ENCODE measurements at places on chromosomes 12 and 14. TPM values are rescaled to one million over a fixed set of nuclear protein-coding genes. Genes with fewer than 3 reads are reported as not detected.

DNA sequence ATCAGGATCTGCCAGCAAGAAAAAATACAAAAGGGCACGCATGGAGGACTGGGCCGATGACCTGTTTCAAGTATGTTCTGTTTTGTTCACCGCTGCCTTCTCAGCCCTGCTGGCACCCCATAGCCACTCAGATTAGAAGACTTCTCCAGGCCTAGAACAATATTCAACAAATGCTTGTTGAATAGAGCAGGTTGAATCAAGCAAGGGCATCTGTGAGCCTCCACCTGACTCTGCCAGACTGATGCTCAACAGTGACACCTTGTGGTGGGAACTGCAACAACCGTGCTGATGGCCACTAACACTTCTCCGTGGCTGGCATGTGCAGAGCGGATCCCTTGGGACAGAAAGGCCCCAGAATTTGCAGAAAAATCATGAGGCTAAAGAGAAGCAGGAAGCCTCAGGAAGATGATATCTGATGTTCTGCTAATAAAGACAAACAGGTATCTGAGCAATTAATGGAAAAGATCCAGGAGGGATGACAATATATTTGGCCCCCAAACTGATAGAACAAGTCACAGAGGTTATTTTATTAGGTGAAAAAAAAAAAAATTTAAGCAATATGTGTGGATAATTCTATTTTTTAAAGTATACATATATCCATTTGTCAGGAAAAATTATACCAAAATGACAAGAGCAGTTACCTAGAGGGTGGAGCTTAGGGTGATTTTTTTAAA is 114.3 kb downstream of the KSR2 start:
- DNase-seq, result peak; percentile 78

Gene TAS2R46
- total RNA-seq, result 0.82 TPM

Gene TRPV4
- total RNA-seq, result 7.0 TPM

DNA sequence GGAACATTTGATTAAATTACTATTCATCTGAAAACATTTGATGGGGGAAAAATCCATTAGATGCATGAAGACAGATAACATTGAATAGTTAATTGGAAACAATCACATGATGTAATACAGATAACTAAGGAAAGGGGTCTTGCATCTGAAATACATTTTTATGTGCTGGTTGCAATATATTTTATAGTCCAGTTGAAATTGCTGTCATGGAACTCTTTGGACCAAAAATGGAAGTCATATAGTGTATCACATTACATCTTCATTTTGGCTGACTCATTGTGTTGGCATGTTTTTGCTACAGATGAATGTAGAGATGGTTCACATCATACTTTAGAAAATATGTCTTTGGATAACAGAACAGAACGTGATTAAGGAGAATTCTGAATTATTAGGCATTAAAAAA is 43.0 kb upstream of the GNPNAT1 start:
- DNase-seq, result no peak

- DNase-seq, result no peak
Observed at GRCh38 chr14:22892488-22892887, 9.5 kb downstream of the REM2 start.

Gene SYT1
- 13.0 TPM for total RNA-seq

Gene SNX6
- total RNA-seq, result 82.4 TPM

- no peak for DNase-seq
Observed at GRCh38 chr12:131441060-131441396, 269.9 kb upstream of the SFSWAP start.

GRCh38 chr12:72491426-72491825 is 219.3 kb downstream of the TRHDE start:
- DNase-seq, result no peak

DNA sequence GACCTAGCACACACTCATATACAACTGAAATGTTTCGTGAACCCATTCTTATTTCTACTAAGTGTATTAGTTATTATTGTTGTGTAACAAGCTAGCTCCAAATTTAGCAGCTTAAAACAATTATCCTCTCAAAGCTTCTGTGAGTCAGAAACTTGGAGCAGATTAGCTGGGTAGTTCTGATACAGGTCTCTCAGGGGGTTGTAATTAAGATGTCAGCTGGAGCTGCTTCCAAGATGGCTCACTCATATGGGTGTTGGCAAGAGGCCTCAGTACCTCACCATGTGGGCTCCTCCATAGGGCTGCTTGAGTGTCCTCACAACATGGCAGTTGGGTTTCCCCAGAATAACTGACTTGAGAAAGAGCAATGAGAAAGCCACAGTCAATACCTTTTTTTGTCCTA is 9.8 kb downstream of the GPR135 start:
- no peak for DNase-seq

- DNase-seq, result no peak
Observed at GRCh38 chr12:103105971-103106597, 148.6 kb downstream of the ASCL1 start.

Gene TBX3
- total RNA-seq, result 0.41 TPM

Gene PRH2
- not detected for total RNA-seq

GRCh38 chr12:7512553-7512952 is 9.0 kb upstream of the CD163 start:
- DNase-seq, result no peak

DNA sequence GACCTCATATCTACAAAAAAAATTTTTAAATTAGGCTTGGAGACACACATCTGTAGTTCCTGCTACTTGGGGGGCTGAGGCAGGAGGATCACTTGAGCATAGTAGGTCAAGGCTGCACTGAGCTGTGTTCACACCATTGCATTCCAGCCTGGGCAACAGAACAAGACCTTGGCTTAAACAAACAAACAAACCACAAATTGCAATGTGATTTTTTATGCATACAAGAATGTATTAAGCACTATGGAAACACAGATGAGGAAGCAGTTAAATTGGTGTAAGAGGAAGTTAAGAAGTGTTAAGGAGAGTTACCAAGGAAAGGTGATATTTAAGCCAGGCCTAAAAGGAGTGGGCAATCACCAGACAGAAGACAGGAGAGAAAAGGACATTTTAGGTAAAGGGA is 83.6 kb upstream of the HECTD1 start:
- DNase-seq, result no peak

DNA sequence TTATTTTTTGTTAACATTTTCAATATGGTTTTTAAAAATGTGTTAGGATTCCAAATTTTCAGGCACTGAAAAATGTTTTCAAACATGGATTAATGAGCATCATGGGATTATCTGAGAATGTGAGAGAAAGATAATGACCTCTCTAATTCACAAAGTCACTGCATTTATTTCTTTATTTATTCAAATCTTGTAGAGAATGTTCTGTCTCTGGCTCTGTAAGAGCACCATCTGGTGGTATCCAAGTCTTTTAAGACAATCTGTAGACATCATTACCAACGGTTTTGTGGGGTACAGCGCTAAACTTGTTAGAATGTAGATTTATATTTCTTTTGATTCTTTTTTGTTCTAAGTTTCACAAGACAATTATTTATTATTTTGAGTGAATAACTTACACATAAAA is 956.0 kb upstream of the NOVA1 start:
- DNase-seq, result no peak

Gene TCL1B
- not detected for total RNA-seq
